Activated naive CD8-positive, alpha-beta T cell treated with anti-CD3 and anti-CD28 coated beads for 36 hours (primary cell): ENCODE measurements at places on chromosomes 2 and 18. TPM values are rescaled to one million over a fixed set of nuclear protein-coding genes. Genes with fewer than 3 reads are reported as not detected.

- no peak for DNase-seq
- no peak overlapping the region for H3K4me3 ChIP-seq
- peaks cover 22% of the 10 kb centered on the region for H3K27me3 ChIP-seq
- H3K36me3 ChIP-seq = no peaks in the 10 kb centered on the region
Measured at GRCh38 chr2:88885679-88886416, 194.4 kb downstream of the RPIA start.

SLC5A7 gene
- total RNA-seq = not detected

GRCh38 chr2:52017646-52018235 is 985.8 kb upstream of the NRXN1 start:
- no peak overlapping the region for H3K27ac ChIP-seq
- no peaks in the 10 kb centered on the region for H3K27me3 ChIP-seq
- H3K4me3 ChIP-seq = no peak overlapping the region
- H3K4me1 ChIP-seq = no peaks in the 10 kb centered on the region

DNA sequence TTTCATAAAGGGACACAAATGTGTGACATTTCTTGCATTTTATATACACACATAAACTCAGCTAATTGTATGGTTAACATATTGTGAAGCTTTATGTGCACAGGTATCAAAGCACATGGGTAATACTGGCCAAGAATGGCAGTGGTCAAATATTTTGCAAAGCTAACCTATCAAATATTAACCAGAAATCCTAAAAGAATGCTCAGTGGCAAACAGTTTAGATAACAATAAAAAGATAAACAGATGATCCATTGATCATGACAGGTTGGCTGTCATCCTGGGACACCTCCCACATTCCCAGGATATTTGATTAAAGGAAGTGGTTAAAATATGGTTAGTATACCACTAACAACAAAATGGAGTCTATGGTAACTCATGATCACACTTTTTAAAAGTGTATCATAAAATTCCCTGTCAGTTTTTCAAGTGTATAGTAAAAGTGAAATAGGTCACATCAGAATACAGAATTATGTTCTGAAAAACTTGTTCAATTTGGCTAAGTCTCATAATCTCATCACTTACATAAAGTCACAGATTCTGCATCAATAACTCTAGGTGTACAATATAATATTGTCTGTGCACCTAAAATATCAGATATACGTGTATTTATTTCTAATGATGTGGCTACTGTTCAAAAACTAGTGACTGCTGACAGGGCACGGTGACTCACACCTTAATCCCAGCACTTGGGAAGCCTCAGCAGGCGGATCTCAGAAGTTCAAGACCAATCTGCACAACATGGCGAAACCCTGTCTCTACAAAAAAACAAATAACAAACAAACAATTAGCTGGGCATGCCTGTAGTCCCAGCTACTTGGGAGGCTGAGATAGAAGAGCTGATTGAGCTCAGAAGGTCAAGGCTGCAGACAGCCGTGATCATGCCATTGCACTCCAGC is 48.9 kb downstream of the CDH2 start:
- no peak for DNase-seq
- no peaks in the 10 kb centered on the region for H3K27me3 ChIP-seq
- no peaks in the 10 kb centered on the region for H3K4me1 ChIP-seq
- no peaks in the 10 kb centered on the region for H3K36me3 ChIP-seq

- H3K27ac ChIP-seq = no peak overlapping the region
- no peaks in the 10 kb centered on the region for H3K36me3 ChIP-seq
- H3K27me3 ChIP-seq = peaks cover 25% of the 10 kb centered on the region
Measured at GRCh38 chr18:52334896-52335295, 5.1 kb upstream of the DCC start.

SDC1 gene
- not detected for total RNA-seq

LRPPRC gene
- 220 TPM for total RNA-seq

GRCh38 chr2:232888839-232889529 is 18.9 kb downstream of the SNORC start:
- H3K4me3 ChIP-seq = no peak overlapping the region
- H3K27me3 ChIP-seq = peaks cover 9% of the 10 kb centered on the region
- no peak for DNase-seq
- no peaks in the 10 kb centered on the region for H3K36me3 ChIP-seq
- no peaks in the 10 kb centered on the region for H3K4me1 ChIP-seq

- DNase-seq = no peak
- no peak overlapping the region for H3K4me3 ChIP-seq
- H3K4me1 ChIP-seq = peaks cover 8% of the 10 kb centered on the region
- H3K27me3 ChIP-seq = no peaks in the 10 kb centered on the region
- no peak overlapping the region for H3K27ac ChIP-seq
Measured at GRCh38 chr18:36811430-36811829, 17.4 kb downstream of the TPGS2 start.

GRCh38 chr2:32860385-32860784 is 86.4 kb upstream of the LTBP1 start:
- no peak overlapping the region for H3K27ac ChIP-seq
- DNase-seq = no peak
- H3K27me3 ChIP-seq = peaks cover 7% of the 10 kb centered on the region

GRCh38 chr2:214550786-214551185 is 139.9 kb downstream of the VWC2L start:
- no peak overlapping the region for H3K27ac ChIP-seq
- no peaks in the 10 kb centered on the region for H3K36me3 ChIP-seq
- H3K27me3 ChIP-seq = no peaks in the 10 kb centered on the region
- no peak for DNase-seq
- no peak overlapping the region for H3K4me3 ChIP-seq

SP100 gene
- total RNA-seq = 108 TPM

COLEC11 gene
- total RNA-seq = 0.52 TPM

SIGLEC15 gene
- not detected for total RNA-seq

DNA sequence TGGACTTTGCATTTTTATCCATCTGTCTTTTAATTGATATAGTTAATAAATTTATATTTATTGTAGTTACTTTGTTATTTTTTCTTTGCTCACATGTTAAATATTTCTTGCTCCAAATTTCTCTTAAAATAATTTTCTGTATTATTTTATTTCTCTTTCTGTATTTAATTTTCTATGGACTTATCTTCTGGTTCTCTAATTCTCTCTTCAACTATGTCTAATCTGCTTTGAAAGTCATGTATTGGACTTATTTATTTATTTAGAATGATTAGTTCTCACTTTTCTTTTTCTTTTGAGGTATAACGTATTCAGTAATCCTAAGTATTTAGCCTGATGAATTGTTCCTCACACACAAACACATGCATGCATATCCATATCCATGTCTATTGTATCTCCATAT is 53.1 kb downstream of the ASB1 start:
- no peaks in the 10 kb centered on the region for H3K27me3 ChIP-seq
- no peaks in the 10 kb centered on the region for H3K4me1 ChIP-seq
- H3K27ac ChIP-seq = no peak overlapping the region
- H3K4me3 ChIP-seq = no peak overlapping the region
- DNase-seq = no peak

DNA sequence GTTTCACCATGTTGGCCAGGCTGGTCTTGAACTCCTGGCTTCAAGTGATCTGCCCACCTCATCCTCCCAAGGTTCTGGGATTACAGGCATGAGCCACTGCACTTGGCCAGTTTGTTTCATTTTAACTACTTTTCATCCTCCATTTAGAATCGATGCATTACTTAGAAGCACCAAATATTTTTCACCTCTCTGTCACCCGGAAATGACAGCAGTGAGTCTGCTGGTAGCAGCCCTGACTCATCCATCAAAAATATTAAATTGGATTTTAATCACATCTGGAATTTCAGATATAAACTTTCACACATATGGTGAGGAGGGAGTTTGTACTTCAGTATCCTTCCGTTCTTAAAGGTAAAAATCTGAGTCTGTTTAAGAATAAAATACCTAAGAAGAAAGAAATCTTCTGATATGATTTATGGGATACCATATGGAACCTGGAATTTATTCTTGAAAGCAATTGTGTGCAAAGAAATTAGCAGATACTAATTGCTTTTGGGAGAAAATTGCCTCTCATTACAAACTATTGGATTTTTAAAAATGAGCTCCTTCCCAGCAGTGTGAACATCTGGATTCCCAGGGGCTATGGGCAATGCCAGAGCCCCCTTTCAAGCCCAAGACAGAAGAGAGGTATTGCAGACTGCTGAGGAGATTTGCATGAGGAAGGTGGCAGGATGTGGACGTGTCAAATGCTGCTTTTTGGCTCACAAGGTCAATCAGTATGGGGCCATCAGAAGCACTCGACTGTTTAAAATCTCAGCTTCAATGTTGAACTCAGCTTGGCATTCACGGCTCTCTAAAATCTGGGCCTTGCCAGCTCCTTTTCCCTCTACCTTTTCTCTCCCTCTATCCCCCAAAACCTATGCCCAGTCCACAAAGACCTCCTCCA is 279.5 kb upstream of the SIX2 start:
- H3K4me3 ChIP-seq = no peak overlapping the region
- DNase-seq = no peak
- no peaks in the 10 kb centered on the region for H3K36me3 ChIP-seq
- no peaks in the 10 kb centered on the region for H3K4me1 ChIP-seq

DNA sequence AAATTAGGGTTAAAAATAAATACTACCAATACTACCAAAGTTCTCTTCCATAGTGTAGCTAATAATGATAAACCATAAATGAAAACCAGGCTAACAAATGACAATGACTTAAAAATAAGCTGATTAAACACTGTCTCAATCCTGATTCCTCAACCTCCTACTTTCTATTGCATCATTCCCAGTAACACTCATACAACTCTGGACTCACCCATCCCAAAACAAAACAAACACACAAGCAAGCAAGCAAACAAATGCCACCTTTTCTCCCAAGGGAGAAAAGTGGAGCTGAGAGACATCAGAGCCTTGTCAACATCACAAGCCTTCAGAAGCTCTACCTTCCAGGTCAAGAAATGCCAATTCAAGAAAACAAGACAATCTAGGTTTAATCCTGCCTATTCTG is 620.7 kb downstream of the NYAP2 start:
- no peak for DNase-seq
- peaks cover 27% of the 10 kb centered on the region for H3K27me3 ChIP-seq
- no peaks in the 10 kb centered on the region for H3K4me1 ChIP-seq
- no peak overlapping the region for H3K27ac ChIP-seq

GRCh38 chr18:43277164-43277600 is at the start of gene SYT4:
TSS of gene SYT4 (minus strand) at chr18:43277490. CDS start at chr18:43277281, 209 bp downstream.
- no peak within 1 kb of the TSS for H3K4me3 ChIP-seq
- H3K4me1 ChIP-seq = peaks cover 3% of the 10 kb centered on the region
- H3K27ac ChIP-seq = no peak within 1 kb of the TSS
- H3K36me3 ChIP-seq = no peaks in the 10 kb centered on the region
- peaks cover 20% of the 10 kb centered on the region for H3K27me3 ChIP-seq

CD207 gene
- not detected for total RNA-seq

ZNF24 gene
- total RNA-seq = 49.2 TPM

- H3K27ac ChIP-seq = no peak overlapping the region
- no peaks in the 10 kb centered on the region for H3K36me3 ChIP-seq
- no peaks in the 10 kb centered on the region for H3K4me1 ChIP-seq
- H3K27me3 ChIP-seq = no peaks in the 10 kb centered on the region
Measured at GRCh38 chr2:169129703-169130243, 60.4 kb downstream of the DHRS9 start.

GRCh38 chr2:26507088-26507487 is 29.2 kb upstream of the OTOF start:
- H3K27me3 ChIP-seq = no peaks in the 10 kb centered on the region
- no peaks in the 10 kb centered on the region for H3K36me3 ChIP-seq
- no peak overlapping the region for H3K27ac ChIP-seq
- H3K4me1 ChIP-seq = peaks cover 4% of the 10 kb centered on the region
- no peak overlapping the region for H3K4me3 ChIP-seq
- DNase-seq = no peak

GRCh38 chr2:104472076-104472475 is 381.8 kb upstream of the POU3F3 start:
- no peak overlapping the region for H3K27ac ChIP-seq
- H3K4me3 ChIP-seq = no peak overlapping the region
- peaks cover 17% of the 10 kb centered on the region for H3K27me3 ChIP-seq
- DNase-seq = no peak
- no peaks in the 10 kb centered on the region for H3K4me1 ChIP-seq
- H3K36me3 ChIP-seq = no peaks in the 10 kb centered on the region

- H3K27ac ChIP-seq = no peak overlapping the region
- no peak overlapping the region for H3K4me3 ChIP-seq
- peaks cover 40% of the 10 kb centered on the region for H3K4me1 ChIP-seq
- no peak for DNase-seq
- H3K36me3 ChIP-seq = peaks cover 33% of the 10 kb centered on the region
Measured at GRCh38 chr18:62583376-62583775, 60.6 kb downstream of the ZCCHC2 start.

DNA sequence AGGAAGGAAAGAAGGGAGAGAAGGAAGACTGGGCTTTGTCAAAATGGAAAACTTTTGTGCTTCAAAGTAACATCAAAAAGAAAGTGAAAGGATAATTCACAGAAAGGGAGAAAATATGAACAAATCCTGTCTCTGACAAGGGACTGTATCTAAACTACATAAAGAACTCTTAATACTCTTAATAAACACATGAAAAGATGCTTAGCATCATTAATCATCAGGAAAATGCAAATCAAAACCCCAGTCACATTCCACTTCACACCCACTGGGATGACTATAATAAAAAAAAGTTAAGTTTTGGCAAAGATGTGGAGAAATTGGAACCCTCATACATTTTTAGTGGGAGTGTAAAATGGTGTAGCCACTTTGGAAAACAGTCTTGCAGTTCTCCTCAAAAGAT is 11.8 kb upstream of the ZFP36L2 start:
- H3K36me3 ChIP-seq = peaks cover 6% of the 10 kb centered on the region
- no peak for DNase-seq
- no peak overlapping the region for H3K27ac ChIP-seq
- H3K4me1 ChIP-seq = peaks cover 9% of the 10 kb centered on the region
- H3K4me3 ChIP-seq = no peak overlapping the region

- peaks cover 42% of the 10 kb centered on the region for H3K4me1 ChIP-seq
- H3K27ac ChIP-seq = no peak overlapping the region
- peaks cover 10% of the 10 kb centered on the region for H3K36me3 ChIP-seq
- no peak for DNase-seq
- no peak overlapping the region for H3K4me3 ChIP-seq
Measured at GRCh38 chr2:42099438-42100173, 51.8 kb downstream of the PKDCC start.

ZNF521 gene
- total RNA-seq = not detected
